Retinal pigment epithelial cell (primary cell): ENCODE measurements at places on chromosomes 2 and 18.

GRCh38 chr18:75422341-75422910 is 5.1 kb downstream of the SMIM21 start:
- no peak for DNase-seq

GRCh38 chr2:187646556-187646955 is 92.3 kb upstream of the TFPI start:
- DNase-seq = no peak

DNA sequence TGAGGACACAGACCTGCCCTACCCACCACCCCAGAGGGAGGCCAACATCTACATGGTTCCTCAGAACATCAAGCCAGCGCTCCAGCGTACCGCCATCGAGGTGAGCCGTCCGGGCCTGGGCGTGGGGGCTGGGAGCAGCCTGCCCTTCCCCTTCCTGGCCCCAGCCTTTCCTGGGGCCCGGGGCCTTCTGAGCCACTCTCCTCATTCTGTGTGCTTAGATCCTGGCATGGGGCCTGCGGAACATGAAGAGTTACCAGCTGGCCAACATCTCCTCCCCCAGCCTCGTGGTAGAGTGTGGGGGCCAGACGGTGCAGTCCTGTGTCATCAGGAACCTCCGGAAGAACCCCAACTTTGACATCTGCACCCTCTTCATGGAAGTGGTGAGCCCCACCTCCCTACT is 157.9 kb downstream of the DYSF start:
- no peak for DNase-seq

- DNase-seq = no peak
These were observed 19.2 kb downstream of the FMNL2 start for GRCh38 chr2:152354069-152354755.

GRCh38 chr18:36496022-36496421 is 198.5 kb downstream of the FHOD3 start:
- DNase-seq = no peak

DNA sequence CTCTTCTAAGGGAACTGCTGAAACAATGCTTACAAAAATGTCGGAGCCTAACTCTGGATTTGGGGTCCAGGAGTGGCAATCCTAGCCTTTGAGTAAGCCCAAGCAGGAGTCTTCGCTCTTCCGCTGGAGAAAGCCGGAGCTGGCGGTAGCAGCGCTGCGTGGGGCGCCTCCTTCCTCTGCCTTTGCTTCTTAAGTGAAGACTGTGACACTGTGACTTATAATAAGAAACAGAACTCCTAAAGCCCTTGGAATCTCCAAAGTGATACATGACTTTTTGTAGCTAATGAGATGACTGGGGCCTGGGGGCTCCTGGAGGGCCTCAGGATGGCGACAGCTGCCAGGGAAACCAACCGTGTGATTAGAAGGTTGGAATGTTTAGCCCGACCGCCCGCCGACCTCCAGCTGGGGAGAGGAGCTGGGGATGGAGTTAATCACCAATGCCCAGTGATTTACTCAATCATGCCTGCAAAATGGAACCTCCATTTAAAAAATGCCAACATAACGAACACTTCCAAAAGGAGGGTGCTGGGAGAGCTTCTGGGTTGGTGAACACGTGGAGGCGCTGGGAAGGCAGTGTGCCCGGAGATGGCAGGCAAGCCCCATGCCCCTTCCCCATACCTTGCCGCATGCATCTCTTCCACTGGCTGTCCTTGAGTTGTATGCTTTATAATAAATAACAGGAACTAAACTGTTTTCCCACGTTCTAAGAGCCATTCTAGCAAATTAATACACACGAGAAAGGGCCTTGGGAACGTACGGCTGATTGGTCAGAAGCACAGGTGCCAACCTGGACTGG is 29.0 kb upstream of the MAL start:
- no peak for DNase-seq

DNA sequence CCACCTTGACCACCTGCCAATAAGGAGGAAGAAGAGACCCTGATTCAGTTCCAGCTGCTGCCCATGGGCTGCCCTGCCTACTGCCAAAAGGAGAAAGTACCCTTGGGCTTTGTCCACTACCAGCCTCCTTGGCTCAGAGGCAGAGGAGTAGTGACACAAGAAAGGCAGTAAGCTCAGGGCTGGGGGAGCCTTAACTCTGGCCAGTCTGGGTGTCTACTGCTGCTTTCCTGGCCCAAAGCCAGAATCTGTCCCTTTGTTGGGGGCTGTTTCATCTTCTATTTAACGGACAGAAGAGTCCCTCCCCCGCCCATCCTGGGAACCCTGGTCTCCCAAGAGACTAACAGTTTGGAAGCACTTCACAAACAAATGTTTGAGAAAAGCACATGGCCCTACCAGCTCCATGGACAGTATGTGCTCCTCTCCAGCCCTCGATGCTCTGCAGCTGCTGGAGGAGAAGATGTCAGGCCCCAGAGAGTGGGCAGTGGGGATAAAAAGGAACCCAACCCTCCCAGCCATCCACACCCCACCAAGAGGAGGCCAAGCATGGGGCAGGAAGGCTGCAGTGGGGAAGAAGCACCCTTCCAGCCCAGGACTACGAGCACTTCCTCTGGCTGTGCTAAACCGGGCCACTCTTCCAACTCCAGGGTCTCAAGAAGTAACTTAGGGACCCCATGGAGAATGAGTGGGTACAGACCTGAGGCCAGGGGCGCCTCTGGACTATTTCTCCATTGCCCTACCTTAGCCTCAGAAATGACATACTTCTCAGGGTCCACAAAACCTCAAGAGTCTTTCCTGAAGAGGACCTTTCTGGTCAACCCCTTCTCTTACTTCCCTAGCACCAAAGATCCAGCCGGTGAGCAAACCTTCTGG is 1.2 kb downstream of the ATG9A start:
- no peak for DNase-seq

DNA sequence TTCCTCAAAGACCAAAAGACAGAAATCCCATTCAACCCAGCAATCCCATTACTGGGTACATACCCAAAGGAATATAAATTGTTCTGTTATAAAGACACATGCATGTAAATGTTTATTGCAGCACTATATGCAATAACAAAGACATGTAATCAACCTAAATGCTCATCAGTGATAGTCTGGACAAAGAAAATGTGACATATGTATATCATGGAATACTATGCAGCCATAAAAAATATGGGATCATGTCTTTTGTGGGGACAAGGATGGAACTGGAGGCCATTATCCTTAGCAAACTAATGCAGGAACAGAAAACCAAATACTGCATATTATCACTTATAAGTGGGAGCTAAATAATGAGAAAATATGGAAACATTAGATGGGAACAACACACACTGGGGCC is 2.7 kb upstream of the HNMT start:
- no peak for DNase-seq

- DNase-seq = no peak
These were observed 74.3 kb downstream of the ZNF236 start for GRCh38 chr18:76896677-76897076.

GRCh38 chr18:77061946-77062517 is 70.6 kb downstream of the MBP start:
- DNase-seq = no peak
